A549 (cell line): ENCODE measurements at places on chromosomes 1 and 21. TPM values are rescaled to one million over a fixed set of nuclear protein-coding genes. Genes with fewer than 3 reads are reported as not detected.

Gene OR2G6
- polyA plus RNA-seq, result not detected in 3 replicates

Gene OXCT2
- 0.23 to 0.41 TPM (median 0.33 TPM) in 3 replicates for polyA plus RNA-seq

- DNase-seq, result peak; percentile 69
Measured at GRCh38 chr1:12594966-12595756, 22.8 kb downstream of the DHRS3 start.

DNA sequence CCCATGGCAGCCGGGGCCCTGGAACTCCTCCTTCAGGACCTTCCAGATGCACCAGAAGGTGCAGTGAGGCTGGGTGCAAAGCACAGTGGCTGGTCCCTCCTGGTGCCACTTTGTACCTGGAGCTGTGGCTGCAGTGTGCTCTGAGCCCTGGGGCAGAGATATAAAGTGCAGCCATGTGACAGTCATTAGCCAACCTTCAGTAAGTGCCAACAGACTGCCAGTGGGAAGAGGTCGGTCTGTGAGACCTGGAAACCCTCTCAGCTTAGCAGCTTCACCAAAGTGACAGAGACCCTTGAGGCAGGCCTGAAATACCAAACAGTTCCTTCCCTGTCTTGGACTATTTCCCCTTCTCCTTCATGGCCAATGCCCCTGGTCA, 26.7 kb upstream of the NGF start:
- DNase-seq, result no peak

DNA sequence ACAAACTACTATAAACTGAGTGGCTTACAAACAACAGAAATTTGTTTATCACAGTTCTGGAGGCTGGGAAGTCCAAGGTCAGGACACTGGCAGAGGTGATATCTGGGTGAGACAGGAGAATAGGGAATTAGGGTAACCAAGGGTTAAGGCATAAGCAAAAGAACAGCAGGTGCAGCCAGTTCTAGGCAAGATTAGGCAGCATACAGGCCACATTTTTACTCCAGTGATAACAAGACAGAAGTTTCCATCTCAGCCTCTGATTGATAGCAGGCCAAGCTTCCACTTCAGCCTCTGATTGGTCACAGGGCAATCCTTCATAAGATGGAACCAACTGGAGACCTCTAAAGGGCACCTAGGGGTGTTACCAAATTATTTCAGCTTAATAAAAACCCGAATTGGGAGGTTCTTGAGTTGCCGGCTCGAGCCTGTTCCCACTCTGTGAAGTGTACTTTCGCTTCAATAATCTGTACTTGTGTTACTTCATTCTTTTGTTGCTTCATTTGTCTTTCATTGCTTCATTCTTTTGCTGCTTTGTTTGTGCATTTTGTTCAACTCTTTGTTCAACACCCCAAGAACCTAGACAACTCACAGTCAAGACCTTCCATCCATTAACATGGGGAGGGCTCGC, 185.6 kb downstream of the TOMM20 start:
- no peak for DNase-seq

DNA sequence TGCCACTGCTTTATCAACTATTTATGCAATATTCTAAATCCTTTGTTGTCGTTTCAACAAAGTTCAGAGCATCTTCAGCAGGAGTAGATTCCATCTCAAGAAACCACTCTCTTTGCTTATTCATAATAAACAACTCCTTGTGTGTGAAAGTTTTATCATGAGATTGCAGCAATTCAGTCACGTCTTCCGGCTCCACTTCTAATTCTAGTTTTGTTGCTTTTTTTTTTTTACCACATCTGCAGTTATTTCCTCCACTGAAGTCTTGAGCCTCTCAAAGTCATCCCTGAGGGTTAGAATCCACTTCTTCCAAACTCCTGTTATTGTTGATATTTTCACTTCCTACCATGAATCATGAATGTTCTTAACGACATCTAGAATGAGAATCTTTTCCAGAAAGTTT, 14.8 kb upstream of the ETS2 start:
- DNase-seq, result no peak

Gene ECM1
- polyA plus RNA-seq, result 0.77 to 1.0 TPM (median 1.0 TPM) in 3 replicates

GRCh38 chr1:32991386-32991785, 26.8 kb upstream of the RNF19B start:
- peak; percentile 40 for DNase-seq

Gene OR2M3
- polyA plus RNA-seq, result not detected in 3 replicates

Gene NTMT2
- not detected in 3 replicates for polyA plus RNA-seq

GRCh38 chr1:2533365-2533764, 3.3 kb upstream of the HES5 start:
- DNase-seq, result no peak

DNA sequence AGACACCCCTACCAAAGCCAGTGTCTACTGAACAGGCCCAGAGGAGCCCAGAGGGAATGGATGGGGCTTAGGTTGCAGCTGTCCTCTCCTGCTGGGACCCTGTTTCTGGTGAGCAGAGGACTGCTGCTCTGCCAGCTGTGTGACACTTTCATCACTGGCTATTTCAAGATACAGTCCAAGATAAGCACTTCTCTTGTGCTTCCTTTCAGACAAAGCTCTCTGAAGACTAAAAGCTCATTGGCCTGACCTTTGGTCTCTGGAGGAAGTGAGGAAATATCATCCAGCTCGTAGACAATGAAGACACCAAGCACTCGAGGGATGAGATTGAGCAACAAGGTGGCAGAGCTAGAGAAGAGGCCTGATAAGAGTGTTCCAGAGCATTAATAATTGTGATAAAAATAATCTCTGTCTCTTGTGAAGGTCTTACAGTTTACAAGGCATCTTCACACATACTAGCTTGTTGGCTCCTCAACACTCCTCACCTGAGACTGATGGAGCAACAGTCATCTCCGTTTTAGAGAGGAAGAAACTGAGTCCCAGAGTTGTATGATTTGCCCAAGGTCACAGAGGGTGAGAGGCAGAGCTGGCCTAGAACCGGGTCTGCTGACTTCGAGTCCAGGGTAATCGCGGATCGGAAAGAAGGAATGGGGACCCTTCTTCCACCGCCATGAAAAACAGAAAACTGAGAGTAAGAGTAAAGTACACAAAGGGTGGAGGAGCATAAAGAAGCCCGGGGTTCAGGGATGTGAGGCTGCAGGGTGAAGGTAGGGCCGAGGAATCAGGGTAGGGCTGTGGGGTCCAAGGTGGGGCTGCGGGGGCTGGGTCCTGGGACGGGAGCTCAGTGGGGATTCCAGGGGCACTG, 666 bp downstream of the PAFAH2 start:
- DNase-seq, result no peak

Gene CELA3B
- polyA plus RNA-seq, result not detected in 3 replicates
